GM13977 (cell line): ENCODE measurements at places on chromosomes 6 and 20.

- no peak for DNase-seq
These were observed 1.2 kb upstream of the SYNJ2 start for GRCh38 chr6:157980288-157981131.

GRCh38 chr6:10771371-10771894, 23.8 kb downstream of the TMEM14B start:
- no peak for DNase-seq

DNA sequence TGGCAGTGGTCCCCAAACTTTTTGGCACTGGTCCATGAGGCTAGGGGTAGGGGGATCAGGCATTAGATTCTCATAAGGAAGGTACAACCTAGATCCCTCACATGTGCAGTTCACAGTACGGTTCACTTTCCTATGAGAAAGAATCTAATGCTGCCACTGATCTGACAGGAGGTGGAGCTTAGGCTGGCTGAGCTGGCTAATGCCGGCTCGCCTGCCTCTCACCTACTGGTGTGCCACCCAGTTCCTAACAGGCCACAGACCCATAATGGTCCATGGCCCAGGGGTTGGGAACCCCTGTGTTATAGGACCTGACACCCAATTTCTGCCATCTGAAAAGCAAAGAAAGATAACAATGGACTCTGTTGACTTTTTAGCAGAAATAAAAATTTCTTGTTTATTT, 199.6 kb downstream of the GMPR start:
- no peak for DNase-seq

DNA sequence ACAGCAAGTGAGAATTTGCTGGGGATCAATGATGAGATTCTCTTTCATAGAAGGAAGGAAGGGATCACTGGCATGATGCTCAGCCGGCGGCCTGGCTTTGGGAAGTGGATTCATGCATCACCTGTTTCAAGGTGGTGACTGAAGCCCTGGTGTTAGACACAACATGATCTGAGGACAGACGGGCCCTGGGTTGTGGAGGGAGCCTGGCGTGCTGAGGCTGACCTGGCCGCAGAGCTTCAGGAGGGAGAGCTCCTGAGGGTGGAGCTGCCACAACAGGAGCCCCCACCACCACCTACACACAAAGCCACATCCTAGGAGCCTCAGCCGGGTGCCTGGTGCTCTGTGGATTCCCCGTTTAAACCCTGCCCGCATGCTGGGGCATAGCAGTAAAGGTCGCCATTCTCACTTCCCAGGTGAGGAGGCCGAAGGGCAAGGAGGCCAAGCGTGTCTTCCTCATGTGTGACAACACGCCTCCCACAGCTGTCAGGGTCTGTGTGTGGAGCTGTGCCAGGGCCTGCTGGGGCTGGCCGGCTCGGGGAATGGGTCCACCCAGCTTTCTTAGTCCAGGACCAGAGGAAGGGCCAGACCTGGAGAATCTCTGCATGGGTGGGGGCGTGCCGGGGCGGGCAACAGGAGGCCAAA, 107.0 kb downstream of the ERMARD start:
- no peak for DNase-seq

DNA sequence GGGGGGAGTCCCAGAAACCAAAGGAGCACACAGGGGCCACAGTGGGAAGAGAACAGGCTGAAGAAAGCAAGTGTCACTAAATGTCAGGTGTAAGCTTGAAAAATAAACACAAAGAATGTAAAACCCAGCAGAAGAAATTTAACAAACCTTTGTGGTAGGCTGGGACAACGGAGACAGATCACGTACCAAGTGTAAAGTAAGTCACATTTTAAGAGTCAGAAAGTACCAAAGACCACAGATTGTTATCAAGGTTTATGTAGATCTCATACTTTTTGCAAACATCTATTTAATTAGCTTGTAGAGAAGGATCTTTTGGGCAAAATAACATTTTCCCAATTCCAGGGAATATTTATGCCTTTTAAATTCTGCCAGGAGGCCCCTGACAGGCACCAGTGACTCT, 1.6 kb downstream of the CLIC5 start:
- DNase-seq: no peak
